ENCODE measurements at places on chromosomes 1 and 21.
A peak's percentile ranks its signal among the peaks of the same experiment; 100 is the strongest.

DNA sequence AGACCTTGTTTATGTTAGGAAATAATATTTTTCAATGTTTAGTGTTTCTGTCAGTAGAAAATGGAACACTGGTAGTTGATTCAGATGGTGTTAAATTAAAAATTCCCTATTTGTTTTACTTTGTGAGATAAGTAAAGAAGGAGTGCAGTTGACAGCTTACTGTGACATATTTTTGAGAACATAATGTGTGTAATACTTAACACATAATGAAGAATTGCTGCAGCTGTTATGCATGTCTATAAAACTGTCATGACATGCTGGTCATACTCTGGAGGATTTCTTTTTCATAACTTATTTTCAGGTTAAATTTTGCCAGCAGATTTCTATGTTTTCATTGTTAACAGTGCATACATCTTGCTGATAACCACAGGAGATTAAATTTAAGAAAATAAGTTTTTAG, 296.1 kb downstream of the CTH start:
- DNase-seq: no peak

DNA sequence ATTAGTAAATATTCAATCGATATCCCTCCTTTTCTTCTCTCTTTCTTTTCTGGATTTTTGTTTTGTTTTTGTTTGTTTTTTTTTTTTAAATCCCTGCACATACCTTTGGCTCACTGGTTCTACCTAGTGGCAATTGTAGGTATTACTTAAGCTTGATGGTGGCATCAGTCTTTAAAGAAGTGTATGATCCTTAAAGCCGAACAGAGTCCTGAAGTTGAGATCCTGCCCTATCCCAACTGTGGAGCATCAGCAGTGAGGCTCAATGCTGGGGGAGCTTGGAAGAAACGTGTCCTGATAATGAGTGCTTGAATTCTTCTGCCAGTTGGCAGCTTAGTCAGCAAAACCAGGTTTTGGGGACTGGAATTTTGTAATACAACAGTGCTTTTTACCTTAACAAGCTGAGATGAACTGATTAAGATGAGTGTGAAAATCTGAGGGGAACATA, 60.8 kb downstream of the FASLG start:
- DNase-seq: no peak

- DNase-seq: peak; percentile 45
Observed at GRCh38 chr1:161726473-161727255, 5.3 kb downstream of the FCRLB start.

DNA sequence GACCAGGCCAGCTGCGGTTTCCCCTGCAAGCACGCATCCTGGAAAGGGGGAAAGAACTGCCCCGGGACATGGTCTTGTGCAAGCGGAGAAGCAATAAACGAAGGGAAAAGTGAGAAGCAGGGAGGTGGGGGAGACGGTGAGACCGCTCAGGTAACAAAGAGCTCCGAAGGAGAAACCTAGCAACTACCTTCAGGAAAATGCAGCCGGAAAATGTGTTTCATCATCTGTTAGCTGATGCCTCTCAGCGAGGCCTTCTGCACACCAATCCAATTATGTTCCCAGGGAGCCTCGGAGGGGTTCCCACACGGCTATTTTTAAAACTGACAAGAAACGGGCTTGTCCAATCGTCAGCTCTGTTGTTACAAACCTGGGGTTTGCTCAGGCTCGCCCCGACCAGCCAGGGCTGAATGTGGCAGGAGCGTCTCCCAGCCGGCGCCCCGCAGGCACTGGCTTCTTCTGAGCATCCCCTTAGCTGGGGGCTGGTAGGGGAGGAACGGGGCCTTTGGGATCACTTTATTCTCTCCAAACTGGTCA, 3.4 kb downstream of the RIPK4 start:
- no peak for DNase-seq

DNA sequence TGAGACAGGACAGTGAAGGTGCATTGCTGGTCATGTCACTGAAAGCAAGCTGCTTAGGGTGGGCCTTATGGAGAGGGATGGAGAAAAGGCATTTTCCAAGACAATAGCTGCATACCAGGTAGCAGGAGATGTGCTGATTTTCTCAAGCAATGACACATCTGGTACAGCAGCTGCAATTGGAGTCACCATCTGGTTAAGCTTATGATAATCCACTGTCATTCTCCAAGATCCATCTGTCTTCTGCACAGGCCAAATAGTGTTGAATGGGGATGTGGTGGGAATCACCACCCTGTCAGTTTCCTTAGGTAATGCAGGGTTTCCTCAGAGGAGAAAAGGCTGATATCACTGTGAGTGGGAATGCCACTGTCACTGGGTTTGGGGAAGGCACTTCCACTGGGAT, 54.6 kb downstream of the ADSS2 start:
- no peak for DNase-seq

DNA sequence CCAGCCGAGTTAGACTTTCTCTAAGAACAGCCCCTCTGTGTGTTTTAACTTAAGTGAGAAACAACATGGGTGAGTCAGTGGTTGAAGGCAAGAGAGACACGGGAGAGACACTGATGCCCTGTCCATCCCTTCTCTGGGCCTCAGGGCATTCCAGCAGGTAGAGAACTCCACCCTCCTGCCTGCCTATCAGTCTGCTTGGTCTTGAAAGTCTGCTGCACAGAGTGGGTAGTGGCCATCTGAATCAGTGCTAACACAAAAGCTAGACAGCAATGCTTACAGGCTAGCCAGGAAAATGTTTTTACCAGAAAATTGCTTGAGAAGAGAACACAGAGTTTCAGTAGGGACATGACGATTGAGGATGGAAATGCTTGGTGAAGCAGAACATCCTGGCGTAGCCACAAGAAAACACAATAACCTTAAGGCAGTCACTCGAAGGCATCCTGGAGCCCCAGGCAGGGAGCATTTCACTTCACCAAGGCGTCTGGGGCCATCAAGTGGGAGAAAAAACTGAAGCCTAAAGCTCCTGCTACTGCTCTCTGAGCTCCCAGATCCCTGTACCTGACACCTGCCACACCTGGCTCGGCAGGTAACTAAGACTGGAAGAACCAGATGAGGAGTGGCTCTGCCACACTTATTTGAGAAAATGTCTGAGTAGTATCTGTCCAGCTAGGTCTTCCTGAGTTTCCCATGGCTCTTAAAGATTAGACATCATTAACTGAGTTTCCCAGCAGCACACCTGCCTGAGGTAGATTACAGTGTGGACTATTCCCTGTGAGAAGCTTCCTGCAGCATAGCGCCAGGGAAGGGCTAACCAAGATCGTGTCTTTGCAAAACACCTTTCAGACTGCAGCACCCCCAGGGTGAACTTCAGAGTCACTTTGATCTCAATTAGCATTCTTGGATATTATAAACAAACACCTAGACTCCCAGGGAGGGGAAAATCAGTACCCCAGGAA, 18.1 kb upstream of the LBR start:
- no peak for DNase-seq
